A549 treated with dexamethasone at 1 μM for 4 hours (cell line): ENCODE measurements at places on chromosomes 4 and X. TPM values are rescaled to one million over a fixed set of nuclear protein-coding genes. Genes with fewer than 3 reads are reported as not detected.

XG gene
- not detected in 5 replicates for total RNA-seq

FDCSP gene
- not detected in 5 replicates for total RNA-seq

C4orf17 gene
- not detected in 5 replicates for total RNA-seq

POF1B gene
- 2.0 to 3.0 TPM (median 2.4 TPM) in 5 replicates for total RNA-seq

ZRSR2 gene
- 9.6 to 12.5 TPM (median 10.9 TPM) in 5 replicates for total RNA-seq

GASK1B gene
- total RNA-seq, result 0.44 to 0.51 TPM (median 0.47 TPM) in 5 replicates

MOSPD2 gene
- 8.2 to 11.0 TPM (median 8.7 TPM) in 5 replicates for total RNA-seq

NKX3-2 gene
- total RNA-seq, result 0.05 to 0.16 TPM (median 0.12 TPM) in 5 replicates

MAGEB2 gene
- total RNA-seq, result not detected in 5 replicates

IL2 gene
- total RNA-seq, result not detected in 5 replicates

GAGE12H gene
- not detected in 5 replicates for total RNA-seq

F9 gene
- not detected in 5 replicates for total RNA-seq

ASMT gene
- 0.15 to 0.48 TPM (median 0.19 TPM) in 5 replicates for total RNA-seq

FGB gene
- total RNA-seq, result 17.5 to 27.3 TPM (median 22.1 TPM) in 5 replicates

FAM9C gene
- 0.05 TPM in 1 of 5 replicates, not detected in the others for total RNA-seq

SRPX gene
- total RNA-seq, result 8.1 to 9.8 TPM (median 8.7 TPM) in 5 replicates

FANCB gene
- total RNA-seq, result 2.5 to 3.6 TPM (median 3.2 TPM) in 5 replicates

TMSB15C gene
- 0.04 to 0.22 TPM (median 0.13 TPM) in 5 replicates for total RNA-seq

SLC6A14 gene
- total RNA-seq, result 0.12 TPM in 1 of 5 replicates, not detected in the others
